ENCODE measurements at places on chromosomes 4 and X.
A peak's percentile ranks its signal among the peaks of the same experiment; 100 is the strongest.

DNA sequence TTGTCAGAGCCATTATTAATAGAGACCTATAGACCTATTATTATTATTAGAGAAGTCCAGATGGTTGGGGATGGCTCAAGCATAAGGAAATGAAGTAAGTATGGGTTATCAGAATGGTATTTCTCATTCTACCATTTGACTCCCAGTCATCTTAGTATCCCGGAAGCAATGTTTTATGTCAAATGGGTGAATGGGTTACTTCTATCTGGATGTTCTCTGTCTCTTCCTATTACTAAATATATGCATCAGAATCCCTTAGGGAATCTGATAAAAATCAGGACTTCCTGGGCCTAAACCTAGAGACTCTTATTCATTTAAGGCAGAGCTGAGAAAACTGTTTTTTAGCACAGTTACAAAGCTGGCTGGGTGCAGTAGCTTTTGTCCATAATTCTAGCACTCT is 149.9 kb downstream of the SLC10A7 start:
- DNase-seq = no peak

DNA sequence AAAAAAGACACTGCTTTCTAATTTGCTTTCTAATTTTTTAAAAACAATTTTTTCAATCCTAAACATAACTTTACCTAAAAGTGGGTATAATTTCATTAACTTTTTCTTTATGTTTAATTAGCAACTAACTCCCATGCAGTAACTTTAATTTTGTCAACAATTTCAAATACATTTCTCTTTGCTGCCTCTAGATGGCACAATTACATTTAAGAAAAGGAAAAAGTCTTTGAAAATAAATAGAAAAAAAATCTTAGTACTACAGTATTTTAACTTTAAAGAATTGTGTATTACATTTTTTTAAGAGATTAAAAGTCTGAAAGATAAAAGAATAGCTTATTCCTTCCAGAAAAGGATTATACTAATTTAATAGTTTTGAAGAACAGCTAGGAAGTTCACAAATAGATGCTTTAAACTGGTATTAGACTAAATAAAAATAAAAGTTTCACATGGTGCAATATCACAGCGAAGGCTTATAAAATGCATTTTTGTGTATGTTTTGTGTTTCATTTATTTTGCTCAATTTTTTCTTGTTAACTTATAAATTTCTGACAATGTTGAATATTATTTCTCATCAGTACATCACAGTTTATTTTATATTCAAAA is 105.1 kb downstream of the ADGRA3 start:
- peak; percentile 9 for DNase-seq

GRCh38 chr4:147064856-147065255 is 119.2 kb upstream of the TTC29 start:
- DNase-seq = no peak

GRCh38 chr4:51918251-51918650 is 75.3 kb downstream of the DCUN1D4 start:
- no peak for DNase-seq

DNA sequence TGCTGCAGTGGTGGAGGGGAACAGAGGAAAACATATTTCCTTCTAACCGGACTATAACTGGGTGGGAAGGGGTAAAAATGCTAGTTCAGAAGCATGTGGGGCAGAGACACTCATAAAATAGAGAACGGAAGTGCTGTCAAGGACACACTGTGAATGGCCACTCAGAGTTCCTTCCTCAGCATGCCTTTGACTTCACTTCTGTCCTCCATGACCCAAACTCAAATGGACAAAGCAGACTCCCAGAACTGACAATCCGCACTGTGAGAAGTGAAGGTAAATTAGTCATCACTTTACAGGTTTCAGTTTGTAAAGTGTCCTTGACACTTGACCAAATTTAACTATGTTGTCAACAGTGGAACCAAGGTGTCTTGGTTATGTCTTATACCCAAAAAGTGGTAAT is 30.2 kb upstream of the ELF2 start:
- DNase-seq = no peak

GRCh38 chr4:40562208-40562607 is 67.5 kb downstream of the RBM47 start:
- DNase-seq = no peak

GRCh38 chr4:80767944-80768343 is 262.6 kb upstream of the BMP3 start:
- DNase-seq = no peak

DNA sequence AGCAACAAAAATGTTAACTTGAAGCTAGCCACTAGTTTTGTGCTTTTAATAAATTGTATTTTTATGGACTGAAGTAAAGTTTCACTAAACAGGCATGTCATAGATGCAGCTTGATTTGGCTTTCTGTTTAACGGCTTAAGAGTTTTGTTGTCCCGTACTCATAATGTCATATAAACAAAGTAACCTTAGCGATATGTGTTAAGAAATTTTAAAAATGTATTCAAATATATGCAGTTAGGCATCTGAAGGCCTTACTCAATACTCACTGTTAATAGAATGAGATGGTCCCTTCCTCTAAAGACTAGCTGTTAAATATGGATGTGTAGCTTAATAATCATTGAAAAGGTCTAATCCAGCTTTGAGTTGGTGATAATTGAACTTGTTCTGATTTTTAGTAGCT is 1.0 kb upstream of the SCLT1 start:
- DNase-seq = no peak

All from hematopoietic multipotent progenitor cell treated with erythropoietin and hydrocortisone succinate and interleukin-3 and kit ligand, for 17 days (in vitro differentiated cells).